ENCODE measurements at places on chromosomes 3 and 15. TPM values are rescaled to one million over a fixed set of nuclear protein-coding genes. Genes with fewer than 3 reads are reported as not detected.

ANKUB1 gene
- not detected for total RNA-seq

PPP1R14D gene
- total RNA-seq = not detected

C3orf80 gene
- total RNA-seq = not detected

GRK7 gene
- total RNA-seq = 0.09 TPM

MAP1A gene
- total RNA-seq = 3.5 TPM

ZBTB20 gene
- 17.7 TPM for total RNA-seq

BOC gene
- total RNA-seq = 0.66 TPM

DNA sequence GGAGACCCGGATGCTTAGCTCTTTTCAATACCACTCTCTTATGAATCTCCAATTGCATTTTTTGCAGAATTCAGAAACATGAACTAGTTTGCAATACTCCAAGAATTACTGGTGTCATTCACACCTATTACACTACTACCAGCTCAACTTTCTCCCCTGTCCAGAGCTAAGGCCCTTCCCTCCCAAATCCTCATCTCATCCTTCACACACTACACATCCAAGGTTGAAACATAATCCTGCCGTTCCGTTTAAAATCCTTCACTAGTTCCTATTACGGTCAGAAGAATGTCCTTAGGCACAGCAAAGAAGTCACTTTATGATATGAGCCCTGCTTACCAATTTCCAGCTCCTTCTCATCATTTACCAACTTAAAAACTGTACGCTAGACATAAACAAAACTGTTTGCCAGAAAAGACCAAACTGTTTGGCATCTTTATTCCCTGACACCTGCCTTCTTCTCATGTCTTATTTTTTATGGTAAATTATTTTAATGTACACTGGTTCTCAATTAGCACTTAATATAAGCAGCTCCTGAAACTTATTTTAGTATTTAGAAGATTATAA, 22.6 kb downstream of the TBL1XR1 start:
- ATAC-seq = no peak

GRCh38 chr15:39517122-39517855, 63.6 kb upstream of the THBS1 start:
- ATAC-seq = no peak

GRCh38 chr3:188309437-188310269, 155.7 kb downstream of the LPP start:
- ATAC-seq = peak; percentile 88

DNA sequence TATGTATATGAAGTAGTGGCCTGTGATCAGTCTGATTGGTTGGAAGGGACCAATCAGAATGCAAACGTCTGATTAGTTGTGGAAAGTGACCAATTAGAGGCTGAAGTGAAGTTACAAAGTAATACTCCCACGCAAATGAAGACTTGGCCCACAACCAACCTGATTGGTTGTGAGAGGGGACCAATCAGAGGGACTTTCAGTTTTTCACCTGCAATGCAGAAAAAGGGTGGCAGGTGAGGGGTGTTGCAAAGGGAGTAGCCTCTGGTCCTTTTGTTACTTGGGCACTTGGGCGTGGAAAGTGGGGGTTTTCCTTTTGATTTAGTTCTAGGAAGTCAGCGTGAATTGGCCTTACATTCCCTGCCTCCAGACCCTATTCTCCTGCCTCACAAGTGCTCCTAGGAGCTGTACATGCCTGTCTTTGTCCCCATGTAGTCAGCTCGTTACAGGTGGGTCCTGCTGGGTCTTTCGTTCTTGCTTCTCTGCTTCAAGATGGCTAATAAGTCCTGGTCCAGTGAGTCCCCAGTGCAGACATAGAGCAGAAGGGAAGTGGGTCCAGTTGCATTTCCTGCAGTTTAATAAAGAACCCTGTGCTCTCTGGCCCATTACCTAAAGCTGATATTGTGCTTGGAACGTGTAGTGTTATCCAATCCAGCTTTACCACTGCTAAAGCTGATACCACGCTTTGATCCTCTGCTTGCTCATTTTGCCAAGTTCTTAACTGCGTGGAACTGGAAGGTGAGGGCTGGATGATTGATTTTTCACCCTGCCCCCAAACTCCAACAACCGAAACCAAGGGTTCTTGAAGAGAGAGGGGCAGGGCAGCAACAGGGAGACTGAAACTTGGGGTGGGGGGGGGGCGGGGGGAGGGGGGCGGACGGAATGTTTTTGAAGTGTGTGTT, 46.0 kb upstream of the CD47 start:
- ATAC-seq = no peak

- ATAC-seq = peak; percentile 86
Measured at GRCh38 chr3:111577798-111578685, 17.1 kb downstream of the ZBED2 start.

DNA sequence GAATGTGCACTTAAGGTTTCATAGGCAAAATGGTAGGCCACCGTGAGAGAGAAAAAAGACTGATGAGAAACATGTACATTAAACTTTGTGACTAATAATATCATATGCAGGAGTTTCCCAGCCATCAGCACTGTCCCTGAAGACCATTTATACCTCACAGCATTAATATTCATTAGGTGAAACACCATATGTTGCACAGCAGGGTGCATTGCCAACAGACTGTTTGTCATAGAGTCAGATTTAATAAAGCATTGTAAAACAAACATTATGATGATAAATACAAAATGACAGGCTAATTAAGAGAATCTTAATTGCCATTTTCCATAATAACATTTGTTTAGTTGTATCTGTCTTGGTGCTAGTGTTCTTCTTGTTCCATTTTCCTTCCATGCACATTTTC, 578.3 kb downstream of the EPHA3 start:
- no peak for ATAC-seq

GRCh38 chr3:10195366-10196089, 30.8 kb downstream of the IRAK2 start:
- ATAC-seq = no peak

DNA sequence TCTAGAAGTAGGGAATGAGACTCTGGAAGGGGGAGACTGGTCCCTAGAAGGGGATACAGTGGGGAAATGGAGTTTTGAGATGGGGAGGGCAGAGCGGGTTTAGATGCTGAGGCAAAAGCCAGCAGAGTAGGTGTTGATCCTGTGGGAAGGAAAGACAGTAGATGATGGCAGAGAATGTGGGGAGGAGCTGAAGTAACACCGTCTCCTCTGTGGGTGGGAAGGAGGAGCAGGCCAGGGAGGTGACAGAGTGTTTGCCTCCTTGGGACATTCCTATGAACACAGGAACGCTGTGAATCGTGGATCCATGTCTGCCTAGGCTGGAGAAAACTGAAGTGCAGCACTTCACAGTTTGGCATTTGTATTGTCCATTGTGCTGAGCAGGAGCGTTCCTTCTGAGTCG, 20.4 kb downstream of the GRK7 start:
- ATAC-seq = no peak

DNA sequence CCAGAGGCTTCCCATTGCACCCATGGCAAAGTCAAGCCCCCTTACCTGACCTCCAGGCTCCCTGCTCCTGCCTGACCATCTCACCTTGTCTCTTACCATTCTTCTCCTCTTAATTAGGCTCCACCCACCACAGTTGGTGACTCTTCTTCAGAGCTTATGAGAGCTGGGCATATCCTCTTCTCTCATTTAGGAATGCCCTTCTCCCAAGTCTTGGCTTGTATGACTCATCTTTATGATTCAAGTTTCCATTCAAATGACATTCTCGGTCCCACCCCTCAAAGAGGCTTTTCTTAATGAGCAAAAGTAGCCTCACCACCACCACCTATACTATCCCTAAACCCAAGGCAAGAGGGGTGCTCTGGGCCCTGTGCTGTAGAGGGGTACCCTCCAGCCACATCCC, 55.3 kb upstream of the NUDT16 start:
- ATAC-seq = no peak

DNA sequence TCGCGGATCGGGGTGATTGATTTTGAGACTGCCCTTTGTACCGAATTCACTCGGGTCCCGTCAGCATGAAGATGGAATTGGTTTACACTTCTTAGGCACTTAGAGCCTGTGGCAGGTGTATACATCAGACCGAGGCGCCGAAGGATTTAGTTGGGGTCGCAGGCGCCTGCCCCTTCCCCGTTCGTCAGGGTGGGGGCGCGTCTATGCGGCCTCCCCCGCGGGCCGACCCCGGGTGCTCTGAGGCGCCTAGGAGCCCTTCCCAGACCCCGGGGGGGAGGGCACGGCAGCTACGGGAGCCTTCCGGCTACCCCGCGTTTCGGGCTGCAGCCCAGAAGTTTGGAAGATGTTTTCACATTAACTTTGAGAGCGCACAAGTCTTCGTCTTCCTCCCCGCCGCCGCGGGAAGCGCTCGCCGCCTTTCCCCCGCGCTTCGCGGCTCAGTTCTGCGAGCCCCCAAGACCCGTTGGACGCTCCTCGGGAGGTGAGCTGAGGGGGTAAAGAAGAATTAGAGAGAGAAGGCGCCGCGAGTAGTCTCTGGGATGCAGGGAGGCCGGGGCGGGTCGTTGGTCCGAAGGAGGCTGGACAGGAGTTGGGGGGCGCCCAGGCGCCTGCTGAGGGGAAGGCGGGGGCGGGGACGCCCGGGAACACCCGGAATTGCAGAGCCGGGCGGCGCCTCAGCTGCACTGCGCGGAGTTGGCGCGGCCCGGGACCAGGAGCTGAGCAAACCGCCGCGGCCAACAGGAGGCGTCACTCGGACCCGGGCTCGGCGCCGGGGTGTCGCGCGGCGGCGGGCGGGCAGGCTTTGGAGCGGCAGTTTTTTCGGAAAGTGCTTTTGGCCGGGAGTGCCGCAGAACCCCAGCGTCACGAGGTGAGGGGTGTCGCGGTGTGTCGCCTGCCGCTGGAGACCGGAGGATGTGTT, 780 bp downstream of the TIPARP start:
- ATAC-seq = peak; percentile 5

- no peak for ATAC-seq
Measured at GRCh38 chr15:100220058-100220768, 121.6 kb downstream of the ADAMTS17 start.

DNA sequence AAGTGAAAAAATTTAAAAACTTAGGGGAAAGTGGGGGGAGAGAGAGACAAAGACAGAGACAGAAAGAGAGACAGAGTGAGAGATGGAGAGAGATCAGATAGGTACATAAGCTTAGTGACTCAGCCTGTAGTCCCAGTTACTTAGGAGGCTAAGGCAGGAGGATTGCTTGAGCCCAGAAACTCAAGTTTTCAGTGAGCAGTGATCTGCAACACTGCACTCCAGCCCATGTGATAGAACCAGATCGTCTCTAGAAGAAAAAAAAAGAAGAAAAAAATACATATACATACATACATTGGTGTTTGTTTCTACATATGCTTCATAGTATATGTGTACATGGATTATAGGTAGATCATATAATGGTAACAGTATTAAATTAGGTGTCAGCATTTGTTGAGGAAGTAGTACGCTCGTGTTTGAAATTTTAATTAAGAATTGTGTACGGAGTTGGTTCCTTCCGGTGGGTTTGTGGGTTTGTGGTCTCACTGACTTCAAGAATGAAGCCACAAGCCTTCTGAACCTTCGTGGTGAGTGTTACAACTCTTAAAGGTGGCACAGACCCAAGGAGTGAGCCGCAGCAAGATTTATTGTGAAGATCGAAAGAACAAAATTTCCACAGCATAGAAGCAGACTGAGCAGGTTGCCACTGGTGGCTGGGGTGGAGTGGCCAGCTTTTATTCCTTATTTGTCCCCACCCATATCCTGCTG, 38.3 kb upstream of the SNRPN start:
- ATAC-seq = no peak

- no peak for ATAC-seq
Measured at GRCh38 chr15:29522373-29523276, 253.0 kb upstream of the NSMCE3 start.

- ATAC-seq = no peak
Measured at GRCh38 chr15:43449981-43450380, 43.0 kb downstream of the TP53BP1 start.

DNA sequence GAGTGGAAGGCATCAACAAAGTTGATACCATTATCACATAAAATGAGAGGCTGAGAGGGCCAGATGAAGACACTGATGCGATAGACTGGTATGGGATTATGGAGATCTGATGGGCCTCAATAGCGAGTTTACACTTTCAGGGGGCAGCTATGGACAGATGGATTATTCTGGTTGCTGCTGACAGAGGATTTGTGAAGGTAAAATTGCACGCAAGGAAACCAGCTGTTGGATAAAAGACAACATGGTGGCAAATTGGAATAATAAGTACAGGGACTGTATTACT, 203.9 kb downstream of the MBNL1 start:
- ATAC-seq = no peak

- ATAC-seq = no peak
Measured at GRCh38 chr3:140052771-140053702, 118.1 kb downstream of the CLSTN2 start.

DNA sequence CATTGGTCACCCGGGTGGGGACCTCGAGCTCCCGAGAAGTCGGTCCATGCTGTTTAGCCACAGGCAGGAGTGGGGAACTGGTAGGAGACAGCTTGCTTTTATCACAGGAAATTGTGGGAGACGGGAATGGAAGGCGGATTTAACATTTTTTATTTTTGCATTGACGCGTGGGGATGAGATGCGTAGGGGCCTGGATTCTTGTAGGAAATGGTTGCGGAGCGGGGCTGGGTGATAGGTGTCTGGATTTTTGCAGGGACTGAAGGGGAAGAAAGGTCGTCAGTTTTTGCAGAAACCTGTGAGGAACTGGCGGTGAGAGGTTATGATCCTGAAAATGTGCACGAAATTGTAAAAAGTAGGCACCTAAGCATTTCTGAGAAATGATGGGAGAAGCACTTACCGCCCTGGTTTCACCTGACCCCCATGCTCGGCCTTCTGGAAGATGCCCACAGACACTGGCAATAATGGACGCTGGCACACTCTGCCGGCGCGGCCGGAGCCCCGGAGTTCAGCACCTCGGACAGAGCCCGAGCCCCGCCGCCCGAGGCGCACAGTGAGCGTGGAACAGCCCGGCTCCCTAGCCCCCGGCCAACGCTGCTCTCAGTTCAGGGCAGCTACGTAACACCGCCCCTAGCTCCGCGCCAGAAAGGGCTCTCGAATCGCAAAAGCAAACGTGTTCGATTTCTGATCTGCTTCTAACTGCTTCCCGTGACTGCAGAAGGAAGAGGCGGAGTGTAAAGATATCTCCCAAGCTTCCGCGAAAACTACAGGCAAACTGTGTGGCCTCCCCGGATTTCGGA, 928 bp downstream of the ANKRD34C start:
- peak; percentile 32 for ATAC-seq

- no peak for ATAC-seq
Measured at GRCh38 chr15:55743729-55744655, 1.0 kb upstream of the PRTG start.

DNA sequence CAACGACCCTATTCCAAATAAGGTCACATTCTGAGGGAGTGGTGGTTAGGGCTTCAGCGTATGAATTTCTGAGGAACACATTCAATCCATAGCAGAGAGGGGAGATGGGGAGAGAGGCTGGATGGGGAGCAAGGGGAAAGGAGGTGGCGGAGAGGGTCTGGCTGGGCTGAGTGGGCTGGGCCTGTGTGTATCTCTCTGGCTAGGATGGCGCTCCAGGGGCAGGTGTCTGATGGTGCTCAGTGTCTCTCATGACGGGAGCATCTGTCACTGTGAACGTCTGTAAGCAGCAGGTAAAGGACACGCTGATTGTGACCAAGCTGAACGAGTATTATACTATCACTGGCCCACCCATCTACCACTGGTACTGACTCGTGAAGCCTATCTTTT, 159.6 kb downstream of the XXYLT1 start:
- no peak for ATAC-seq

DNA sequence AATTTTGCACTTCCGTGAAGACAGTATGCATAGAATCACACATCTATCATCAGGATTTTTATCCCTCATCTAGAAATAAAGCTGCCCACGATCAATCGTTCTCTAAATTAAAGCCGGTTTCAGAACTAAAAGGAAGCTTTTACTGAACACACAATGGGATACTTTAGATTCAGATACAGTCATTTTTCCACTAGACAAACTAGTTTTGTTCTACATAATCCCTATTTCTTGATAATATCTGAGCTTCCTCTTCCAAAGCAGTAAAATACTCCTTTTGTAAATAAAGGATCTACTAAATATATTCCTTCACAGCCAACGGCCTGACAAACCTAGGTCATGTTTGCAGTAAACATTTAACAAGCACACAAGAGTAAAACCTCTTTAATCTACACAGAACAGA, 2.0 kb upstream of the GANC start:
- no peak for ATAC-seq

Measured in activated T-helper 17 cell treated with anti-CD3 and anti-CD28 coated beads, Interleukin-2, amount 50 U/mL, for 72 hours (primary cell).